ENCODE measurements at places on chromosomes 1 and 21. TPM values are rescaled to one million over a fixed set of nuclear protein-coding genes. Genes with fewer than 3 reads are reported as not detected.

DNA sequence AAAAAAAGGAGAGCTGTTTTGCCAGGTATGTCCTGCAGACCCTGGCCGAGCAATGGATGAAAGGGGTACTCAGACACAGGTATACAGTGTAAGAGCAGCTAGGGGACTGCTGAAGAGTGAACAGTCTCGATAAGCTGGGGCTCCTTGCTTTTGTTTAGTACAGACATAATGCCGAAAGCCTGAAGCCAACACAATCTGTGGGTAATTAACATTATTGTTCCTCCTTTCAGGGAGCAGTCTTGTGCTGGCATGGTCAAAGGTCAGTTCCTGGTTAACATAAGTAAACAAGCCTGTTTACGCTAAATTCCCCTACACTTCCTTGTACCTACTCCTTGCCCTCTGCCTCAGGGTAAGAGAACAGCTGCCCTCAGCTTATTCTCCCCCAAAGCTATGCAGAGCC, 272.3 kb upstream of the ST6GALNAC5 start:
- DNase-seq: peak; percentile 46

- no peak for DNase-seq
These were observed 38.0 kb downstream of the PLXNA2 start for GRCh38 chr1:208206092-208206698.

DNA sequence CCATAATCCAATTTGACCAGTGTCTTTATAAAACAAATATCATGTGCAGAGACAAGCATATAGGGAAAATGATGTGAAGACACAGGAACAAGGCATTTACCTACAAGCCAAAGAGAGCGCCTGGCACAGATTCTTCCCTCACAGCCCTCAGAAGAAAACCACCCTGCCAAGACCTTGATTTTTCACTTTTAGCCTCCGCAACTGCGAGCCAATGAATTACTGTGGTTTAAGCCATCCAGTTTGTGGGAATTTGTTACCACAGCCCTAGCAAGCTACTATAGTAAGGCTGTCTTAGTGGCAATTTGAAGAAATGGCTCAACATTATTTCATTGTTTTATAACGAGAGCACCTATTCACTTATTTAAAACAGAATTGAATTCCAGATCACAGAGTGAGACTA, 85.7 kb upstream of the CCDC190 start:
- no peak for DNase-seq

DNA sequence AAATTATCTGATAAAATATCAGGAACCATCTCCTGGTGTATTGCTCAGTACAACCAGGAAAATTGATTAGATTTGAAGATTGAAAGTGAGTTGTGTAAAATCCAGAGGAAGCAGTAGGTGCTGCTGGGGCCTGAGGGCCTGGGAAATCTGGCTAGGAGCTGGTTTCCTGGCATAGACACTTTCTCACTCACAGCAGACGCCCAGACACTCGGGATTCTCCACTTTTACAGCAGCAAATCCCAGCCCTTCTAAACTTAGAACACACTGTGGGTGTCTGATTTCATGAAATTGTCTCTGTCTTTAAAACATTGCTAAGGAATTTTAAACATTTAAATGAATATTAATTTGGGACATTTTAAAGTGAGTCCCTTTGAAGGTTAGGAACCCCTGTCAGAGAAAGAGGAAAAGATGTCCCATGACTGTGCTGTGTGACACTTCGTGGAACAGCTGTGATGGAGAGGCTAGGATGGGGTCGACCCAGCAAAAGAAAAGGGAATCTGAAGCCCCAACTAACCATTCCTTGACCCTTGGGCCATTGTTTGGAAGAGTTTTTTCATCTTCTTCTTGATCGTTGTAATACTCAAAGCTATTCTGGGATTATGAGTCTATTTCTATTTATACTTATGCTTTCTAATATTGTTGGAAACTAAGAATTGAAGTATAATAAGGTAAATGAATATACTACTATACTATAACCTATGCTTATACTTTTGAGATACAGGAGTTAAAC, 49.0 kb upstream of the VAMP3 start:
- DNase-seq: no peak

GRCh38 chr1:22681556-22682276, 28.7 kb downstream of the C1QB start:
- no peak for DNase-seq

CYP4A22 gene
- not detected for total RNA-seq
